ENCODE measurements at places on chromosomes 16 and 17.

- no peak for DNase-seq
Observed at GRCh38 chr16:47067203-47067602, 76.5 kb downstream of the NETO2 start.

- peak; percentile 95 for DNase-seq
Observed at GRCh38 chr17:27654654-27655524, 23.9 kb downstream of the LGALS9 start.

GRCh38 chr16:89099905-89100304 lies 6.3 kb downstream of the ACSF3 start:
- no peak for DNase-seq

GRCh38 chr17:17231621-17232302 lies 5.2 kb downstream of the FLCN start:
- no peak for DNase-seq

- peak; percentile 93 for DNase-seq
Observed at GRCh38 chr16:70523743-70524398, at the start of gene SF3B3. Gene SF3B3 (plus strand): TSS chr16:70523816. CDS start chr16:70526657, 2,841 bp downstream.

DNA sequence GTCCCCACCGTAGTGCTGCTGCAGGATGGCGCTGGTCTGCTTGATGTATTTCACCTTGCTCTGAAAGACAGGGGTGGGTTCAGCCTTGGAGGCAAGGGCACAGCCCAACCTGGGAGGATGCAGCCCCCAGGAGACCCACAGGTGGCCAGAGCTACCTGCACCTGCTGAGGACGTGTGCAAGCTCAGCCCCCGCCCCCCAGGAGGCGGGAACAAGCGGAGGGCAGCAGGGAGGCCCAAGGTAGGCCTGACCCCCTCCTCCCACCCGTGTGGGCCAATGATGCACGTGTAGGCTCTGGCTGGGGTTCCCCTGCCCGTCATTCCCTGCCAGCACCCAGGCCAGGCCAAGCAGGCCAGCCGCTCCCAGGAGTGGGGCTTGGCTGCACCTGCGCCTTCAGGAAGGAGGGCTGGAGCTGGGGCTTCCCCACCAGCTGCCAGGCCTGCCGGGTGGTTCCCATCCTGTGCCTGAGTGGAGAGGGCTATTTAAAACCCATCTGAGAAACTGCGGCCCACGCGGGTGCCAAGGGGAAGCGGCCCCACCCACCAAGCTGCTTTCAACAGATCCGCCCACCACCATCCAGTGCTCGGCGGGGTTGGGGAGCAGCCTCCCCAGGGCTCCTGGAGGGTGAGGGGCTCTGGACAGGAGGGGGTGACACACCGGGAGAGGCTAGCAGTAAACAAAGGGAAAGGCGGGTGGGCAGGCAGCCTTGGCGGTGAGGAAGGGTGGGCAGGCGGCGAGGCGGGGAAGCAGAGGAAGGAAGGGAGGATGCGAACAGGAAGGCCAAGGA lies 3.8 kb downstream of the NTHL1 start:
- DNase-seq, result no peak

DNA sequence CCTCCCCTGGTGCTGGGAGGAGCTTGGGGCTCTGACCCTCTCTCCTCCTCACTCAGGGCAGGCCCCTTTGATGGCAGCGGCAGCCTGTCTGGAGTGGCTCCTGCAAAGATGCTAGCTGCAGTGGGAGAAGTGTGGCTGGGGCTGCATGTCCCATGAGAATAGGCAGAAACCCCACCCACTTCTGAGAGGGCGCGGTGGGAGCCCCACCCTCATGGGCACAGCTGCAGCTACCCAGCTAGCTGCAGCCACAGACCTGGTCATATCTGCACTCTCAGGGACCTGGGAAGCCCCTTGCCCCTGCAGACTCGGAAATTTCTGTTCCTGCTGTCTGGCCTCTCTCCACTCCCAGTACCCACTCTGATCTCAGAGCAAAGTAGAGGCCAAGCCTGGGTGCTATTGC lies 72.2 kb upstream of the BRD7 start:
- DNase-seq, result no peak

DNA sequence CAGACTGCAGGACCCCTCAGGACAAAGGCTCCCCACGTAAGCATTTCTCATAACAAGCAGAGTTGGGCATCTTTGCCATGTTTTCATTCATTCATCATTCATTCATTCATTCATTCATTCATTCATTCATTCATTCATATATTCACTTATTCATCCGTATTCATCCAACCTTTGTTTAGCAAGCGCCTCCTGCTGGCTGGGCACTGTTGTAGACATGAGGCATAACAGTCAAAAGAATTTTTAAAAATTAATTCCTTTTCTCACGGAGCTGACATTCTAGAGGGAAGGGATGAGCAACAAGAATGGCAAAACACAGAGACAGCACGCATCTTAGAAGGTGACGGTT lies 351.7 kb upstream of the TNRC6C start:
- DNase-seq, result no peak

GRCh38 chr16:62194828-62195227 lies 158.6 kb upstream of the CDH8 start:
- DNase-seq, result peak; percentile 2

GRCh38 chr17:8155231-8155995 lies 3.2 kb upstream of the PER1 start:
- DNase-seq, result no peak

Data from OCI-M1 (cell line).